Heart right ventricle (tissue), 16 donors: ENCODE measurements at places on chromosomes 5 and 9.

GRCh38 chr5:175070283-175070682 is 345.9 kb downstream of the MSX2 start:
- DNase-seq: no peak

- peak; percentile 59 for DNase-seq
Observed at GRCh38 chr9:136578915-136579649, 33.2 kb upstream of the NOTCH1 start.

GRCh38 chr5:176629853-176630680 is at the start of the genes EIF4E1B and SNCB:
Gene EIF4E1B, plus strand, starts transcription at chr5:176630675. Its CDS starts 12,113 bp downstream, at chr5:176642788.
Gene SNCB, minus strand, starts transcription at chr5:176630534. Its CDS starts 880 bp downstream, at chr5:176629654.
- peak; percentile 29 for DNase-seq

GRCh38 chr9:109986521-109986991 is 206.6 kb downstream of the PALM2AKAP2 start:
- DNase-seq: no peak

GRCh38 chr5:142056816-142057696 is 44.2 kb upstream of the GNPDA1 start:
- no peak for DNase-seq

- DNase-seq: no peak
Observed at GRCh38 chr9:124676159-124676551, 95.0 kb downstream of the NR6A1 start.

- no peak for DNase-seq
Observed at GRCh38 chr5:142970440-142971030, 200.4 kb downstream of the ARHGAP26 start.

- no peak for DNase-seq
Observed at GRCh38 chr5:108312258-108312657, 69.6 kb downstream of the FBXL17 start.

- DNase-seq: no peak
Observed at GRCh38 chr5:149403923-149404745, 25.0 kb upstream of the IL17B start.

DNA sequence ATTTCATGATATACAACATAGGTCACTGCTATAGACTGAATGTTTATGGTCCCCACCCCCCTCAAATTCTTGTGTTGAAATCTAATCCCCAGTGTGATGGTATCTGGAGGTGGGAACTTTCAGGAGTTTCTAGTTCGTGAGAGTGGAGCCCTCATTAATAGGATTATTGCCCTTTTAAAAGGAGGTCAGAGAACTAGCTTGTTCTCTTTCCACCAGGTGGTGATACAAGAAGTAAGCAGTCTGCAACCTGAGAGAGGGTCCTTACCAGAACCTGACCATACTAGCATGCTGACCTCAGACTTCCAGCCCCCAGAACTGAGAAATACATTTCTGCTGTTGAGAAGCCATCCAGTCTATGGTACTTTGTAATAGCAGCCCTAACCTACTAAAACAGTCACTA is 33.3 kb downstream of the TMEM161B start:
- DNase-seq: no peak

GRCh38 chr5:15689836-15690235 is 189.9 kb downstream of the FBXL7 start:
- DNase-seq: no peak

DNA sequence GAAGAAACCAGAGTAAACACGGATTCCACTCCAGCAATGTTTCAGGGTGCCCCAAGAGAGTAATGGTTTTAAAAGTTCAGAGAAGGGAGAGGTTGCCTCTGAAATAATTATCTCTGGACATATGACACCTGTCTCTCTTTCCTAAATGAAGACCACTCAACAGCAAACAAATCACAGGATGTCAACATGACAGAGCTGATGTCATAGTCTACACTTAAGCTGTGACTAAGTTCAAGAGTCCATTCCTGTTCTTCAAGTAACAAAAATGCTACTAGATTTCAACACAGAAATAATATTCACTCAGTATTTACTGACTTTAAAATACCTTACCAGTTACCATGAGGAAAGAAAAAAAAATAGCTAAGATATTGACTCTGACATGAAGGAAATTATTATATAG is 44.7 kb upstream of the SLC30A5 start:
- DNase-seq: no peak

DNA sequence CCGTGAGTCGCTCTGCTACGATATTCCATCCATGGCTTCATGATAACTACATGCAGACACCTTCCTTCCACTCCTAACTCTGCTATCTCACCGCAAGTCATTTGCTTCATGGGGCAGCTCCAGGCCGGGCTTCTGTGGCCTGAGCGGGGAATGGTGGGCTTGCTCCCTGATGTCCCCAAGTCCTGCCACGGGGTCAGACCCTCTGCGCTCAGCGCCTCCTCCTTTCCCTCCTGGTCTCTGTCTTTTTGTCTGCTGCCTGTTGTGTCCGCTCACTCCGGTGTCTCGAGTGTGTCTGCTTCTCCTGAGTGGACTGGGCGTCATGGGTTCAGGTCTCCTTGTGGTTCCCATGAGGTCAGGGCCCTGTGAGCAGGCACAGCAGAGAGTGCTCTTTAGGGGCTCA is 139.6 kb downstream of the CACNA1B start:
- DNase-seq: no peak

DNA sequence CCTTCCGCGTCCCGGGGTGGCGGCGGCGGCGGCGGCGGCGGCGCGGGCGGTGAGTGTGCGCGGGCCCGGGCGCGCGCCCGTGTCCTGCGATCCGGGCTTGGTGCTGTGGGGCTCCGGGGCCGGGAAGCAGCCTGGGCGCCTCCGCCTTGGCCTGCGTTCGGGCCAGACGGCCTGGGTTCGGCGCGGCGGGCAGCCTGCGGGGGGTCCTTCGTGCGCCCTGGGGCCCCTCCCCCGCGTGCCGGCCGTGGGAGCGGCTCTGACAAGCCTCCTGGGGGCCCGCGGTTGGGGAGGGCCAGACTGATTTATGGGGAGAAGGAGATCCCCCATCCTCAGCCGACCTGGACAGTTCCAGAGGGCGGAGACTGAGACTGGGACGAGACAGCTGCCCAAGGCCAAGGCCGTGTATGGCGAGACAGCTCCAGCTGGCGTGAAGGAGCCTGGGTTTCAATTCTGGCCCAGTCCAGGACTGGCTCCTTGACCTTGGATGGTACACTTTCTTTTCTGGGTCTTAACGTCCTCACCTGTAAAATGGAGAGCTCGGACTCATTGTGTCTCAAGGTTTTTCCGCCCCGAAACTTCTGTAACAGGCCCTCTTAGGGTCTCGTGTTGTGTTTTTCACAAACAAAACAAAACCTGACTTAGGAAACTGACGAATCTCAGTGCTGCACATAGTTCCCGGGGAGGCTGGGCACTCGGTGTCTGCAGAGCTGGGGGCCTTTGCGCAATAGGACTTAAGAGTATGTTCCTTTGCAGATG is 603 bp downstream of the TMEM268 start:
- DNase-seq: peak; percentile 50

- no peak for DNase-seq
Observed at GRCh38 chr9:137412431-137412830, 10.5 kb downstream of the EXD3 start.

DNA sequence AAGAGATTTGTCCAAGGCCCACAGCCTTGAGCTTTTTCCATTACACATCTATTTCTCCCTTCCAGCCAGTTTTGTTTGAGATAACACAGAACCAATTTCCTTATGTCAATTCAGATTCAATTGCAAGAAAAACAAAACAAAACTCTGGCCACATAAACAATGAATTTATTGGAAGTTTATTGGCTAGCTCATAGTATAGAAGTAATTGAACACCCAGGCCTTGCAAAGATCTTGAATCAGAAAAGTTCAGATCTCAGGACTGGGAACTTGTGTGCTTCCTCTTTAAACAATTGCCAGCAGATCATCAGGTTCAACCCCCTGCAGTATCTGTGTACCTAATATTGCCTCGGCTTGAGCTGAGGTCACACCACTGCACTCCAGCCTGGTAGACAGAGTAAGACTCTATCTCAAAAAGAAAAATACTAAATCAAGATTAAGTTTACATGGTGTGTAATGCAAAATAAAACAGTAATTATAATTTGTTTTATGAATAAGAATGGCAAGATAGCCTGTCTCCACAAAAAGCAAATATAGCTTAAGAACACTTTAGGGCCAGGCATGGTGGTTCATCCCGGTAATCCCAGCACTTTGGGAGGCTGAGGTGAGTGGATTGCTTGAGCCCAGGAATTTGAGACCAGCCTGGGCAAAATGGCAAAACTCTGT is 4.1 kb upstream of the ZCCHC10 start:
- no peak for DNase-seq

DNA sequence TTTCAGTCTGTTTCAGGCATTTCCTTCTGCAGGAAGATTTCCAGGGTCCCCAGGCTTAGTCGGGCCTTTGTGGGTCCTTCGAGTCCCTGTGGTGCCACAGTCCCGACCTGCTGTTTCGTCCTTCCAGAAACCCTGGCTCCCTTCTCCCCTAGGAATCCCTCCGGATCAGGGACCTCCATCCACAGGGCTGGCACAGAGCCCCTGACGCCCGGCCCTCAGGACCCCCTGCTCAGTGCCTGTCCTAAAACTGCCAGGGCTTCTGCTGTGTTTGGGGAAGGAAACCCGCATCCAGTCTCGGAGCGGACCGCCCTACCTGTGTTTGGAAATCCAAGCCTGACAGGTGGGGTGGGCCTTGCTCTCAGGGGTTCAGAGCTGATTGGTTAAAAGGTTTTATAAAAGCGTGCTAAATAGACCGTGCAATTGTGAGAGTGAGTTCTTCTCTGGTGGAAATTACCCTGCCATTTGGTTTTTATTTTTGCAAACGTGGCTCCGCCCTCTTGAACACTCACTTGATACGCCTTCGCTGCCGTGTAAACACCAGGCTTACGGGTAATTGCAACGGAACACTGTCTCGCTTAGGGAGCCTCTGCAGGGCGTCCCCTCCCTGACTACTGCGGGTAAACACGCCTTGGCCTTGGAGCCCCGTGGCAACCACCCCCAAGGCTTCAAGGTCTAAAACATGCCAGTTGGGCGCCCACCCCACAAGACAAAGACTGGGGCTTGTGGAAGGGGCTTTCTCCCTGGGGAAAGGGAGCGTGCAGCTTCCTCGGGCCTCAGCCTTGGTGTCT is 121.2 kb downstream of the PHF2 start:
- no peak for DNase-seq

DNA sequence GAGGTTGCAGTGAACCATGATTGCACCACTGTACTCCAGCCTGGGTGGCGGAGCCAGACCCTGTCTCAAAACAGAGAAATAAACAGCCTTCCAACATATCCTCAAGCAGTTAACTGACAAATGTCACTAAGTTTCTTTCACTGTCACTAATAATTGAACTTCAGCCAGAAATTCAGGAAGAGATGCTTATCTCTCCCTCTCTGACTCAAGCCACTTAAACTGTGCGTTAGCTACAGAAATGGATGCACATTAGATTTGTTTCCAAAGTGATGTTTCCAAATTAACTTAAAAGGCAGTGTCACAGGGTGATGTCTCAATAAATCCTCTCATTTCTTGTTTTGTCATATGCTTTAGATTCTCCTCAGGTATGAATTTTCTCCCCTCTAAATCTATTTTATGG is 164.9 kb downstream of the KDM4C start:
- DNase-seq: no peak

DNA sequence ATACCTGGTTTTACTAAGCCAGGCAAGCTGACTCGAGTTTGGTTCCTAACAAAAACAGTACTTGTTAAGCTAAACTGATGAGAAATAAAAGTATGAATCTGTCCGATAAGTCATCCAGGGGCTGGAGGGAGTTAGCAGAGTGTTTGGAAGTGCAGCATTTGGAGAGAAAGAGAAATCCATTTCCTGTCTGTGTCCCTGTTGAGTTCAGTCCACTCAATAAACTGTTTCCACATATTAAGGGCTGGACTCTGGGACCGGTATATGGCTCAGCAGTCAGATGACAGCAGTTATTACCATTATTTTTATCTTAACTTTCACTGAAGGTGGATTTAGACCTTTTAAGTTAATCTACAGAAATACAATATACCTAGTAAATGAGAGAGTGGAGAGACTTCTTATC is 130.6 kb upstream of the ADRA1B start:
- DNase-seq: no peak

DNA sequence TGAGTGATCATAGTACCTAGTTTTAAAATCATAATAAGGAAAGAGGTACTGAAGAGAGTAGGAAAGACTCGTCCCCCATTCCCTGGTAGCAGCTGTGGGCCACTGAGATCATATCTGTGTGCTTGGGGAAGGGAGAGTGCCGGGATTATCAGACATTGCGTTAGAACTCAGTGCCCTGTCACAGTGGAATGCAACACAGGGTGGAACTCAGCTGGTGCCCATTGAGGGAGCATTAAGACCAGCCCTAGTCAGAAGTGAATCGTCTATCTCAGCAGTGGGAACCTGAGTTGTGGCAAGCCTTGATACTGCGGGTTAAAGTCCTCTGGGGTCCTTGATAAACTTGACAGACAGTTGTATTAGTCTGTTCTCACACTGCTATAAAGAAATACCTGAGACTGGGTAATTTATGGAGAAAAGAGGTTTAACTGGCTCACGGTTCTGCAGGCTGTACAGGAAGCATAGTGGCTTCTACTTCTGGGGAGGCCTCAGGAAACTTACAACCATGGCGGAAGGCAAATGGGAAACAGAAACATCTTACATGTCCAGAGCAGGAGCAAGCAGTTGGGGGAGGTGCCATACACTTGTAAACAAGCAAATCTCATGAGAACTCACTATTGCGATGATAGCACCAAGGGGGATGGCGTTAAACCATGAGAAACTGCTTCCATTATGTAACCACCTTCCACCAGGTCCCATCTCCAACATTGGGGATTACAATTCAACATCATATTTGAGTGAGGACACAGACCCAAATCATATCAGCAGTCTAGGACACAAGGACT is 33.1 kb downstream of the NDUFAF2 start:
- DNase-seq: no peak

GRCh38 chr9:16521868-16522411 is 348.5 kb downstream of the BNC2 start:
- peak; percentile 34 for DNase-seq

- no peak for DNase-seq
Observed at GRCh38 chr9:8208465-8208864, 408.9 kb upstream of the DMAC1 start.

DNA sequence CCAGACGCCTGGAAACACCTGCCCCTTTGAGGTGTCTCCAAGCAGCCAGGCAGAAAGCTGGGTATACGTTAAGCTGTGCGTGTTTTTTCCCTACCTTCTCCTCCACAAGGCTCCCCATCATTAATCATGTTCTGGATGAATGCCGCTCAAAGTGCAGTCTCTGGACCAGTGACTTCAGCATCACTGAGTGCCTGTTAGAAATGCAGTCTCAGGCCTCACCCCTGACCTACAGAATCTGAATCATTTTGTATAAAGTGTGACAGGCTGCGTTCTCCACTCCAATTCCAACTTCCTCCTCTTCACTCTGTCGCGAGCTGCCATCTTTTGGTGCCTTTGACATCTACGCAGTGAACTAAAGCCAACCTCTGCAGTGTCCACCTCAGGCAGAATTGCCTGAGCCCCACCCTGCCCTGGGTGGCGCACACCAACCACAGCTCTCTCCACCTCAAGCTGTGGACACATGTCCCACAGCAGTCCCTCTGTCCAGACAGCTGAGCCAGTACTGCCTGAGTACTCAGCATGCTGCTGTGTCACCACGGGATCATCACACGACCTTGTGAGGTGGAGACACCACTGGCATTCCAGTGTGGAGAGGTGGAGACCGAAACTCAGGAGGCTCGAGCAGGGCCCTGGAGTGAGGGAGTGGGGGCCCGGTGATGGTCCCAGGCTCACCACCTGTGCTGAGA is 14.2 kb downstream of the PTPN3 start:
- DNase-seq: no peak

- no peak for DNase-seq
Observed at GRCh38 chr5:107876906-107877305, 206.2 kb upstream of the EFNA5 start.

- DNase-seq: no peak
Observed at GRCh38 chr5:123085638-123086286, 3.3 kb upstream of the PRDM6 start.

GRCh38 chr5:107099506-107099905 is 571.2 kb downstream of the EFNA5 start:
- DNase-seq: no peak

- no peak for DNase-seq
Observed at GRCh38 chr5:64765804-64766504, 2.5 kb downstream of the SREK1IP1 start.
